ENCODE measurements at places on chromosomes 6 and 20. TPM values are rescaled to one million over a fixed set of nuclear protein-coding genes. Genes with fewer than 3 reads are reported as not detected.

NRSN1 gene
- polyA plus RNA-seq = 130 TPM

ACOT8 gene
- polyA plus RNA-seq = 22.9 TPM

WFDC5 gene
- polyA plus RNA-seq = not detected

OR2B3 gene
- not detected for polyA plus RNA-seq
